ENCODE measurements at places on chromosomes 5 and 9.

- no peak for DNase-seq
These were observed 85.0 kb downstream of the STK10 start for GRCh38 chr5:172102913-172103626.

DNA sequence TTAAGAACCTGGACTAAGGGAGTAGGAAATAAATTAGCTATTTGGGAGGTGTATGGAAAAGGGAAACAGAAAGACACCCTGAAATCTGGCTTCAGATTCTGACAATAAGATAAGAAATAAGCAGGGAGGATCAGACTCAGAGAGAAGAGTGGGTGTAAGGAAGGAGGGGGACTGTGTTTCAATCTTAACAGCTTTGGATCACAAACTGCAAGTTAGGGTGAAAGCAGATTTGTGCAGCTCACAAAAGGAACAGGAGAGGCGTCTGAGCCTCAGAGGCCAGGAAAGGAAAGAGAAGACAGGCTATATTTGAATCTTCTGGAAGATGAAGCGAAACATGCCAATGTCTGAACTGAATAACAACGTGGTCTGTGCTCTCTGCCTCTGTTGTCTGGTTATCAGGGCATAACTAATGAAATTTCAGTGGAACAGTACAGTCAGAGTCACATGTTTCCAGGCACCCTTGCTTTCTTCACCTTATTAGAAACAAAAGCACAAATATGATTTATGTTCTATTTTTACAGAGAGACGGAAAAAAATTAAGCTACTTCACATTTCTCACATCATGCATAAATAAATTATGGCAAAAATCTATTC is 26.6 kb downstream of the SGTB start:
- no peak for DNase-seq

DNA sequence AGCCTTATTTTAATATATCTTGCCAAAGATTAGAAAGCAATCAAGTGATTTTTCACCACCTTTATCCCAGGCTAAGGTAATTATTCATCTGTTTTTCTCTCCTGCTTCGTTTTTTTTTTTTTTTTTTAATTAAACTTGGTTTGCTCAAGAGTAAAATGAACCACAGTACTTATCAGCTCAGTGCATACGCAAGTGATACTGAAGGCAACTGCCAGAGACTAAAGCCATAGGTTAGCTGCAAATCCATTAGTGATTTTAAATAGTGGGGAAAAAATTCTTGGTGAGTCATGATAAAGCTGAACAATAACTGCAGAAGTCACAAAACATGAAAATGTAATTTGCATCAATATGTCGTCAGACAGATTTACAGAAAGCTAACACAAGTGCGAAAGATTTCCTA is 829.1 kb downstream of the PTPRD start:
- DNase-seq: no peak

GRCh38 chr5:128201065-128201926 is 117.7 kb downstream of the SLC12A2 start:
- peak; percentile 88 for DNase-seq

GRCh38 chr5:172760959-172761358 is 10.0 kb downstream of the DUSP1 start:
- no peak for DNase-seq

- no peak for DNase-seq
These were observed 13.4 kb upstream of the HABP4 start for GRCh38 chr9:96436456-96437126.

GRCh38 chr5:113331209-113331551 is 103.6 kb downstream of the TSSK1B start:
- DNase-seq: no peak

- DNase-seq: no peak
These were observed at the start of gene GAPT for GRCh38 chr5:58491216-58491892. GAPT (plus strand) TSS chr5:58491435; CDS start chr5:58494537, 3,102 bp downstream.

Data from stimulated activated naive CD4-positive, alpha-beta T cell (primary cell).